Brain (organoid and tissue), 16 donors: ENCODE measurements at places on chromosomes 7 and 10. TPM values are rescaled to one million over a fixed set of nuclear protein-coding genes. Genes with fewer than 3 reads are reported as not detected.

Gene ITPRID1
- 0.24 TPM for polyA plus RNA-seq

Gene DRGX
- polyA plus RNA-seq: 0.12 TPM

Gene OR9A2
- polyA plus RNA-seq: not detected

Gene SFTPA1
- polyA plus RNA-seq: not detected

Gene MGMT
- polyA plus RNA-seq: 7.7 TPM

Gene CAMK2B
- polyA plus RNA-seq: 88.4 TPM

Gene FGFBP3
- 4.6 TPM for polyA plus RNA-seq

Gene FAM13C
- 12.7 TPM for polyA plus RNA-seq

Gene CPA2
- polyA plus RNA-seq: 0.97 TPM

Gene ADRB1
- polyA plus RNA-seq: 1.3 TPM

Gene TYW1B
- 1.1 TPM for polyA plus RNA-seq

GRCh38 chr7:149023662-149024061 is 4.6 kb downstream of the PDIA4 start:
- DNase-seq: no peak

- DNase-seq: peak; percentile 78
These were observed 245.9 kb upstream of the PHYHIPL start for GRCh38 chr10:58930500-58930899.

DNA sequence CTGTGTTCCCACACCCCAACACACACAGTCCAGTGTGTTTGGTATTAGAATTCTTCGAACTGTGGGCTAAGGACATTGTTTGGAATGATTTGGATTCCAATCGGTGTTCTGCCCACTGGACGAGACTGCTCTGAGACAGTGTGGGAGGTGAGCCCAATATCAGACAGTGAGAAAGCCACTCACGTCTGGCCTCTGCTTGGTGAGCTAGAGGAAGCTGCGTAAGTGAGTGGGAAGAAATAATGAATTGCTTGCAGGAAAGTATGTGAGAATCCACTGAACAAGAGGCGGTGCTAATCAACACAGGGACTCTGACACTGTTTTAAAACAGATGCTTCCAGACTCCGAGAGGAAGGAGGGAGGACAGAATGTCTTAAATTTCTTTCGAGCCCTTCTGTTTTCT is 675.0 kb upstream of the ANKRD30A start:
- no peak for DNase-seq

- DNase-seq: no peak
These were observed 6.5 kb downstream of the NACAD start for GRCh38 chr7:45082031-45082830.

DNA sequence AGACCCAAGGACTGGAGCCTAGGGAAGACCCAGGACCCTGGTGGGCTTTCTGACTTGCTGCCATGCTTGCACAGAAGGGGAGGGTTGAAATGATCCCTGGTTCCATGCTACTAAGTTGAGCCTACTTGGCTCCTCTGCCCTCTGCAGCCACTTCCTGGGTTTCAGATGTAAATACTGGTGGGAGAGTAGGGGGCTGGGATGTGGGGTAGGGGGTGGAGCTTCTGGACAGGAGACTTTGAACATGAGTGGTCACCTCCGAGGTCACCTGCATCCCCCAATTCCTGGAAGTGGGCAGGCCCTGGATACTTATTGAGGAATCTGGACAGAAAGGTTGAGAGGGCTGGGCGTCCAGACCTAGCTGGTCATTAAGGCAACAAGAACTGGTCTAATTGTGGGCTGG is 2.9 kb upstream of the ZMIZ1 start:
- no peak for DNase-seq

DNA sequence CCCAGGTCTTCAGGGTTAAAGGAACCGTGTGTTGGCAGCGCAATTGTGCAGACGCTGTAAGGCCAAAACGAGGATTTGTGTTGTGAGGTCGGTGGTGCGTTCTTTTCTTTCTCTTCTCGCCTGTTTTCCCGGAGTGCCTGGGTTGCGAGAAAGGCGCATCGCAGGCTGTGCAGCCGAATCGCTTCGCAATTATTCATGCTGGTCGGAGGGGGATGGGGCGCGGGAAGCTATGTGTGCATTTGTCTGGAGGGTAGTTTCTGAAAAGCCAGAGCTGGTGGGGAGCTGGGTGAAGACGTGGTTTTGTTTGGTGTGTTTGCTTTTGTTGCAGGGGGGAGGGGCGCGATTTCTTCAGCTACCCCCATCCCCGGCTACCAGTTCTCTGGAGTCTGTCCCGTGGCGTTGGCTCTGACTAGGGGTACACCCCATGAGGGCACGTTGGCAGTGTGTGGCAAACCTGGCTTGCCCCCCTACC is 2.1 kb downstream of the MXI1 start:
- peak; percentile 84 for DNase-seq

- no peak for DNase-seq
These were observed 47.9 kb downstream of the LUC7L2 start for GRCh38 chr7:139407555-139407954.

- no peak for DNase-seq
These were observed 102.4 kb upstream of the LRGUK start for GRCh38 chr7:134024739-134025138.

DNA sequence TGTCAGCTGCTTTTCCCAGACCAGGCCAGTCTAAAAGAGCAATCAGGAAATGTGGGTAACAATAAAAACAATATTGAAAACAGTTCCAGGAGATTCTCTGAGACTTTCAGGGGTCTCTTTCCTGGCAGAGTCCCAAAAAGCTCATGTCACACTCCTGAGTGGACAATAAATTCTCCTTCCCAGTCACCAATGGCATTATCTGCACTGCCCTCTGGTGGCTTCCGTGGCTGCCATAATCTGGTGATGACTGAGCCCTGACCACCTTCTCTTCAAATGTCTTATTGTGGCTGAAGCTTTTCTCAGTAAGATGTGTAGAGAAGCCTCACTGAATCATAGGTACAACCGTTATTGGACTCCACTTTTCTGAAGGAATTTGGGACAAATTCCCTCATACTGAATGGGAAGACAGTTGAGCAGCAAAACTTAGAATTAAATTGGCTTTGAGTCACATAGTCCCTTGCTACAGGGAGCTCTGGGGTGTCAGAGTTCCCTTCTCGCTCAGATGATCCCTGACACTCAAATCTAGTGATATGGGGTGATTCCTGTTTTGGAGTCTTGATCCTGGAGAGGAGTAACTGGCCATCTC is 24.4 kb upstream of the ASAH2 start:
- DNase-seq: no peak

DNA sequence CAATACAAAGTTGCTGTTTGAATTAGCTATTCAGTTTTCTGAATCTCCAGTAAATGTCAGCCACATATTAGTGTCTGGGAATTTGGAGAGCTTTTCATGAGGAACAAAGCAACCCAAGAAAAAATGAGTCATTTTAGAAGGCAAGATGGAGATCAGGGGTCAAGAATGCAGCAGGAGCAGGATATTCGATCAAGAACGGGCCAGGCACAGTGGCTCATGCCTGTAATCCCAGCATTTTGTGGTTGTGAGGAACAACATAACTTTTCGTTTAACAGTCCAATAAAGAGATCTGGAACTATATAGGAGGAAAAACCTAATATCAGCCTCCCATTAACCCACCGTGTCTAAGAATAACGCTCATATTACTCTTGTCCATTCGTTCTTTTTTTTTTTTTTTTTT is 600.5 kb downstream of the MAGI2 start:
- no peak for DNase-seq

GRCh38 chr7:127667759-127668530 is 16.0 kb downstream of the SND1 start:
- DNase-seq: no peak

DNA sequence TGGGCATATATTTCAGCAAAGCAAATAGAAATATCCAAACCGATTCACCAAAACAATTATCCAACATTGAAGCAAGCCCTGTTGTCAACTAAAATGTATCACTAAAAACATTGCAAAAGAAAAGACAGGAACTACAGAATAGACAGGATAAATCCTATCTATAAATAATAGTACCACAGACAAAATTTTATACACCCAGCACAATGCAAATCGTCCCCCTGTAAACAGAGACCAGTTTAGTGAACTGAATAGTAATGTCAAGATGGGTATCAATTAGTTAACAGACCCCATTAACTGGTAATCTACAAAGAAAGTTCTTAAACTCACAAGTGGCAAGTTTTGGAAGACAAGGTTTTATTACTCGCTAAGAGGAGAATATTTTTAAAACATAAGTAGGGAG is 4.0 kb downstream of the ZC3HAV1 start:
- DNase-seq: no peak

DNA sequence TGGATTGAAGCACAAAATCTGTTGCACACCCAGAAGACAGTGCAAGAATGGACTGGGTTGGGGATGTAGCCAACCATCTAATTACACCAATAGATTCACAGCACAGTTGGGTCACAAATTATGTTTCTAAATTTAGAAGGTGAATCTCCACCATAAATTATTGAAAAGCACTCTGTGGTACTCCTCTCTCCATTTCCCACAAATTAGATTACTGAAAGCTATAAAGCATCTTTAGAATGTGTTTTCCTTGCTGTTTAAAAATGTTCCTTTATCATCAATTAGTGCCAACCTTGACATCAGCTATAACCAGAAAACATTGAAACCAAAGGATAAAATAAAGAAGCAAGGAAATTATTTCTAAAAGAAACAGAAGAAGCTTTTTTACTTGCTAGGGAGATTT is 39.9 kb upstream of the HDAC9 start:
- DNase-seq: no peak

- no peak for DNase-seq
These were observed 5.9 kb downstream of the EIF4H start for GRCh38 chr7:74179935-74180604.

GRCh38 chr10:124226271-124227054 is 133.1 kb upstream of the CHST15 start:
- no peak for DNase-seq

GRCh38 chr10:69483963-69484362 is 32.7 kb downstream of the TSPAN15 start:
- DNase-seq: no peak
